H4 (cell line): ENCODE measurements at places on chromosomes 6 and 20.

DNA sequence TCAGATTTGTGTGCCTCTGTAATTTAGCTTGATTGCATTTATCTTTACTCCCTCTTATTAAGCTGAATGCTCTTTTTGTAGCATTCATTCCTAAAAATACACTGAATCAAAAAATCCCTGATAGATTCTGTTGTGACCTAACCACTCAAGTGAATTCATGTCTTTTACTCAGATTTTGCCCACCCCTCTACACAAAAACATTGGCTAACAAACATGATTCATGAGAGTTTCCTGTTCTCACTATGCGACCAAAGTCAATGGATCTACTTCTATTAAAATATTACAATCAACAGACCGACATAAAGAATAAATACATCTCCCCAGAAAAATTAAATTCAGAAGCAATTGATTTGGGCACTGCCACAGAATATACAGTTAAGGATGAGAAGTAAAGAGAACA lies 99.5 kb upstream of the THEMIS start:
- no peak for DNase-seq

- no peak for DNase-seq
These were observed 49.3 kb downstream of the LYRM4 start for GRCh38 chr6:5211492-5211891.

DNA sequence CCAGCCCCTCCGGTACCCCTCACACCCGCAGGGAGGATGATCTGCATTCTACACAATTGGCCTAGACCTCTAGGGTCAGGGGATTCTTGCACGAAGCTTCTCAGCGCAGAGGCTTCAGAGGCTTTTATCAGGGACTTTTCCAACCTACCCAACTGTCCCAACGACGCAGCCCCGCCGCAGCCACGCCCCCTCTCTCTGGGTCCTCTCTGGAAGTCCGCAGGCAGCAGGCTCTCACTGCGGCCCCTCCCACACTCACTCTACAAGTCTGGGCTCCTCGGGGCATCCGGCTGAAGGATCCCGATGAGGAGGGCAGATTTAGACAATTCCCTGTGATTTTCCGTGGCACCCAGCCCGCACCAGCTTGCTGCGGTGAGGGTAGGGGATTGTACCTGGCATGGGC lies 227.7 kb upstream of the RNF24 start:
- DNase-seq = no peak

GRCh38 chr6:169093770-169094551 lies 159.7 kb downstream of the THBS2 start:
- no peak for DNase-seq

DNA sequence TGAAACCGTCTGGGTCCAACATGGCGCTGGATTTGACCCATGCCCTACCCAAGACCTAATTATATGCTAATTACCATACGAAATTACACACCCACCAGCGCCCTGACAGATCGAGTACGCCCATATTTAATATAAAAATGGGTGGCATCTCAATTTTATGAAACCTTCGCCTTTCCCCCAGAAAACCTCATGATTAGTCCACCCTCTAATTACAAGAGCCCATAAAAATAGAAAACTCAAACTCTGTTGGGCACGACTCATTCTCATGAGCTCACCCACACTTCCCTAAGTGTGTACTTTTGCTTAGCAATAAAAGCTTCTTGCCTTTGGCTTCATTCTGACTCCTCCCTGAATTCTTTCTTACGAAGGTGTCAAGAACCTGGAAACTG lies 136.4 kb downstream of the OR2B2 start:
- DNase-seq = no peak

- DNase-seq = no peak
These were observed 157.0 kb downstream of the ERMARD start for GRCh38 chr6:169908403-169908933.

DNA sequence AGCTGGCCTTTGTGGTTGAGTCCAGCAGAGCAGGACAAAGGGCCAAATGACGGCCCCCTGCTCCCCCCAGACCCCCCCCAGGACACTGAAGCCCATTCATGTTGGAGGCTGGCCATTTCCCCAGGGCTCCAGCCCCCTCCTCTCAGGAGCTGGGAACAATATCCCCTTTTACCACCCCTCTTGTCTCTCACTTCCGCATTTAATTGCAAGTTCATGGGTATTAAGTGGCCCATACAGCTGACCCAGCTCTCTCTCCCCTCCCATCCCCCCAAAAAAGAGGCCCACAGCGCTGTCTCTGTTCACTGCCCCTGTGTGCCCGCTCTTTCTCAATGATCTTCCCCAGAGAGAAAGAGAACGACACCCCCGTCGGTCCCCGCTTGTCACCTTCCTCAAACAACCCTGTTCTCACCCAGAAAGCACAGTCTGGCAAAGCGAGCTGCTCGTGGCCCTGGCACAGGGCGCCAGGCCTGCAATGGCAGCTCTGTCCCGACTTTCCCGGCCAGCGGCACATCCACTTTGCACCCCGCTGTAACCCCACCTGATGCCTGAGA lies 30.4 kb downstream of the PREX1 start:
- DNase-seq = no peak

- DNase-seq = no peak
These were observed 277.1 kb downstream of the SYNE1 start for GRCh38 chr6:152360034-152360433.

- no peak for DNase-seq
These were observed 6.2 kb upstream of the DEFB132 start for GRCh38 chr20:251354-251753.

GRCh38 chr6:31209137-31209536 lies 38.7 kb upstream of the POU5F1 start:
- DNase-seq = no peak

DNA sequence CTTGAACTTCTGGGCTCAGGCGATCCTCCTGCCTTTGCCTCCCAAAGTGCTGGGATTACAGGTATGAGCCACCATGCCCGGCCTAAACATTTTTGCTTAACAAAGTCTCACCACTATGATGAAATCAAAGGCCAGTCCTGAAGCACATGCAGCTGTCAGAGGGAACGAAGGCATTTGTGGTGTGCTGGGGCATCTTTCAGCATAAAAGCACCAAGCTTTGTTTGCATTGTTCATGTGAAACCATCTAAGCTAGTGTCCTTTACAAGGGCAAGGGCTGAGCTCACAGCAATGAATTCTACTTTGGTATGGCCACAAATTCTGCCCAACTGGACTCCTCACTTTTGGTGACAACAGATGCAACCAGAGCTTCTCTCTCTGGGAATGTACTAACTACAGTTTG lies 66.8 kb downstream of the ZFP64 start:
- DNase-seq = no peak

GRCh38 chr6:13715444-13715883 lies 3.8 kb upstream of the RANBP9 start:
- DNase-seq = no peak

- no peak for DNase-seq
These were observed 345.2 kb downstream of the ZFAND3 start for GRCh38 chr6:38164671-38165108.
